ENCODE measurements at places on chromosomes 5 and 9.

DNA sequence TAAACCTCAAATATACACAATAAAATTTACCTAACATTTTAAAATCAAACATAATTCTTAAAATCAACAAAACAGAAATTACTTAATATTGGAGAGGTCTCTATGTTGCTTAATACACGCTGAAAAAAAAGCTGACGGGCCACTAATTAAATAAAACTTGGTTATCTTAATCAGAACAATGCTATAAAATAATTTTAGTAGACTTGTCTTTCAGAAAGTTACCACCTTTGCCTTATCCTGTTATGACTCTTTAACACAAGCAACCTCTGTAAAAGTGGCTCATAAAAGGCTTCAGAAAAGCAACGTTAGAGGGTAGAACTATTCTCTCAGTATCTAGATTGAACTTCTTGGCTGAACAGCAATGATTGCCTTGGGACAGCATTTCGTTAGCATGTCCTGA is 251.0 kb upstream of the RIOK2 start:
- DNase-seq, result no peak

DNA sequence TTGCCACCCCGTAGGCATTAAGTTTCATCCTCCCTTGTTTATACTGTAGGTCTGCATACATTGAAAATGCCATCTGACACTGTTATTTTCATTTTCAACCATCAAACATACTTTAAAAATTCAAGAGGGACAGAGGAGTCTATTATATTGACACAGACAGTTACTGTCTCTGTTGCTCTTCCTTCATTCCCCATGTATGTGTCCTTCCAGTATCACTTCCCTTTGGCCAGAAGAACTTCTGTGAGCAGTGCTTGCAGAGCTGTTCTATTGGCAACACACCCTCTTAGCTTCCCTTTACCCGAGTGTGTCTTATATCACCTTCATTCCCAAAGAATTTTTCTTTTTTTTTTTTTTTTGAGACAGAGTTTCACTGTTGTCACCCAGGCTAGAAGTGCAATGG is 42.8 kb downstream of the RASGEF1C start:
- DNase-seq, result no peak

DNA sequence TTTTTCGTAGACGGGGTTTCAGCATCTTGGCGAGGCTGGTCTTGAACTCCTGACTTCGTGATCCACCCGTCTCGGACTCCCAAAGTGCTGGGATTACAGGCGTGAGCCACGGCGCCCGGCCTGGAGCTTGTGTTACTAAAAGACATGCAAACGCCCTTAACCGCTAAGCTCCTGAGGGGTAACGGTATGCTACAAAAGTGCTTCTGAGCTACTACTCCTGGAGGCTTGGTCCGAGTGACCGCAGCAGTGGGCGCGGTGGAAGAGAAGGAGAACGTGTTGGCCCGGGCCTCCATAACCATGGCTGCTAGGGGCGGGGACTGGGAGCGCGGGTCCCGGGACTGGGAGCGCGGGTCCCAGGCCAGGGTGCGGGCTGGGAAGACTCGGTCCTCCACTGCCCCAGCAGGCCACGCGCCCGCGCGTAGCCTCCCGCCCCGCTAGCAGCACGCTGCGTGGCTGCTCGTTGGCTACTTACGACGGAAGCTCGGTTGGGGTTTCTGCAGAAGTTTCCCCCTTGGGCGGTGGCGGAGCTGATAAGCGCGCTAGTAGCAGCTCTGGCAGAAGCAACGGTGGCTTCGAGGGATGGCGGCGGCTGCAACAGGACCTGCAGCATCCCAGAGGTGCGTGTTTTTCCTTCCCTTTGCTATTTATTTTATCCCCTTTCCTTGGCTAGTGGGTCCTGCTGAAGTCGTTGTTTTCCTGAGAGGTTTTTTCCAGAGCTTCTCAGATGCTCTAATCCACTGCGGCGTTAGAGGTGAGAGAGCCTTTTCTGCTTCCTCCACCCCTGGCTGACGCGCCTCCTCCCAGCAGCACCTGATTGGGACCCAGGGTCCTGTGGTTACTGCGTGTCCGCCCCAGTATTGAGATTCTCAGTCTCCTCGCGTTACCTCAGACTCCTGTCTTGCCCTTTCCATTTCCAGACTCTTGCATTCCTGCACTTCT is 69.2 kb upstream of the CCDC180 start:
- DNase-seq, result peak; percentile 72

- no peak for DNase-seq
These were observed 29.0 kb upstream of the C9orf72 start for GRCh38 chr9:27602142-27602861.

DNA sequence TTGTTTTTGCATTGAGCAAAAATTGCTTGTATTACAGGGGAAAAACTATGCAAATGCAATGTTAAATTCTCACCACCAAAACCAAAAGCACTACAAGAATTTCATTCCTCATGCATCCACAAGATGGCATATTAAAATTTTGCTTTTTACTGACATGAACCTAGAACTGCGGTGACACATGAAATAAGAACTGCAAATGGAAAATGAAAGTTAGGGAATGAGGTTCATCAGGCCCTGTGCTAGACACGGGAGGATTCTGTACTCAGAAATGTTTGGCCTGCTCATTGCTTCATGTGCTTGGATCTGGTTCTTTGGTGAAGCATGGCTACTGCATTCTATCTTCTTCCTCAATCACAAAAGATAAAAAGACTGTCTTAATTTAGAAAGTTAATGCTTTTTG is 9.1 kb upstream of the RFK start:
- DNase-seq, result no peak

DNA sequence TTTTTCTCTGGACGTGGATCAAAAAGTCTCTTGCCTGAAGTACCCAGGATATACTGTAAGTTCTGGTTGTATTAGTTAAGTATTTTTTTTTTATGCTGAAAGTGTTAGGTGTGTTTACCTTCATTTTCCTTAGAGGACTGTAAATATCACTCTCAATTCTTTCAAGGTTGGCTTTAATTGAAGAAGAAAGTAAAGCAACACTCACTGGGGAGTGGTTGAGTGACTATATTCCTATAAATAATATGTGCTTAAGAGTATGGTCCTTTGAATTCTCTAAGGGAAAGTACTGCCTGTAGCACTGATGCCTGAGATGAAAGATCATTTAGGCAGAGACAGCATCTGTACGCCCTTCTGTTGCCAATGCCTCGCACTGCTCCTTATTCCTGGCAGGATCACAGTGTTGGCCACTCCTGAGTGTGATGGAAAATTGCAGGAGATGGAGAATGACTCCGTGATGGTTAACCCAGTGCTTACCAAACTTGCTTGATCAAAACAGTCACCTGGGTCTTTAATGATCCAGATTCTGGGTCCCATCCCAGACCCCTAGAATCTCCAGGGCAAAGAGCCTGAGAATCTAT is 182.0 kb upstream of the MPDZ start:
- no peak for DNase-seq

GRCh38 chr5:176355400-176356178 is 6.0 kb downstream of the KIAA1191 start:
- DNase-seq, result no peak

- no peak for DNase-seq
These were observed 12.6 kb upstream of the ERGIC1 start for GRCh38 chr5:172821340-172821985.

- peak; percentile 52 for DNase-seq
These were observed 185.9 kb downstream of the ERCC6L2 start for GRCh38 chr9:96061293-96061987.

- DNase-seq, result no peak
These were observed 184.0 kb downstream of the SPOCK1 start for GRCh38 chr5:137315109-137315508.

GRCh38 chr5:93589152-93589828 is 6.3 kb downstream of the NR2F1 start:
- DNase-seq, result no peak

DNA sequence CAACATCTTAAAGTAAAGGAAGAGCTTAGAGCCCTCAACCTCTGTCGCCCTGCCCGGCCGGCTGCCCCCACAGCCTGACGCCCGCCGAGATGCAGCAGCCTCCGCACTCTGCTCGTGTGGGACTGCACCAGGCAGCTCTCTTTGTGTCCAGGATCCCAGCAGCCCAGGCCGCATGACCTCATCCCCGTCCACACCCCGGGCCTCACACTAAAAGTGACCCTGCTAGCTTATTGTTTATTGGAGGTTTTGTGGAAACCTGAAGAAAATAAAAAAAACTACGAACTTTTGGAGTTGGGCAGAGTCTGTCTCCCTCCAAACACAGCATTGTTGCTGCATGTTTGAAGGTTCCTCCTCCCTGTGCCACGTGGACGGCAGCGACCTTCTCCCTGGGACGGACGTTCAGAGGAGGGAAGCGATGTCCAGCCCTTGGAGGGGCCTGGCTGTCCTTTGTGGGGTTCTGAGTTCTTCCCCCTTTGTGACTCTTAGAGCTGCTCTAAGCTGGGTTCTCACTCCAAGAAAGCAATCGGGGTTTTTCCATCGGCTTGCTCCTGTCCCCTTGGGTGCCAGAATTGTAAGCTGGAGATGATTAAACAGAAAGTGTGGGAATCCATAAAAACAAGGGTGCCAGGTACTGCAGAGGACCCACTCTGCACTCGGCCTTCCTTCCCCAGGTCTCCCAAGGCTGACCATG is 103.5 kb upstream of the COL5A1 start:
- DNase-seq, result no peak

DNA sequence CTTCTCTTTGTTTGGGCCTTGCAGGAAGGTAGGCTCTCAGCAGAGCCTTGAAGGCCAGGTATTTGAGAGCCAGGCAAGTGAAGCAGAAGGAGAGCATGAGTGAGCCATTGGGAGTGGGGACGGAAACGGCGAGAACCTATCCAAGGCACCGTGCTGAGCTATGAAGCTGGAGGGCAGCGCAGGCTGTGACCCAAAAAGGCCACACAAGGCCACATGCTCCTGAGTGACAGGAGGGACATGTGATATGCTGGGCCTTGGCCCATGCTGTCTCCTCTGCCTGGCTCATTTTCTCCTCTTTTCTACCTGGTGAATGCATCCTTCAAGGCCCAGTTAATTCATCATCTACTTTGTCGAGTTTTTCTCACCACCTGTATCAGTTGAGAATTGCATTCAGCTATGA is 136.3 kb downstream of the PALM2AKAP2 start:
- no peak for DNase-seq

DNA sequence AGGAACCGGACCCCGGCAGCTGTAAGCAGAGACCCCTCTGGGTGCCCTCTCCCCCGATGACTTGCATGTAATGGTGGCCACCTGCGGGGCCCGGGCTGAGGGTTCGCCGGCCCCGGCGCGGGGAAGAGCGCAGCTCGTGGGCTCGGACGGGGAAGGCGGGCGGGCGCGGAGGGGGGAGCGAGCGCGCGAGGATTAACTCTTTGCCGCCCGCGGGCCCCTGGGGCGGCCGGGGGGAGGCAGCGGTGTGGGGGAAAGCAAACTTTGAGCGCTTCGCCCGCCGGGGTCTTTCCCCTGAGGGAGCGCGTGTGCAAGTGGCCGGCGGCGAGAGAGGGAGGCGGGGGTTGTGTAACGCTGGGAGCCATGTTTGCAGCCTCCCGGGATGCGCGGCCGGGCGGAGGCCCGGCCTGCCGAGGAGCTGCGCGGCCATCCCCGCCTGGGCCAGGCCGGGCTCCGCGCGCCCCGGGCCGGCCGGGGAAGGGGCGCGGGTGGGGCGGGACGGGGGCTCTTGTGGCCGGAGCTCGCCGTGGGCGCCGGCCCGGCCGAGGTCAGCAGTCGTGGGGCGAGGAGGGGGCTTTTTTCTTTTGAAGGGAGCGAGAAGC is 547 bp downstream of the ANP32B start:
- DNase-seq, result peak; percentile 55

DNA sequence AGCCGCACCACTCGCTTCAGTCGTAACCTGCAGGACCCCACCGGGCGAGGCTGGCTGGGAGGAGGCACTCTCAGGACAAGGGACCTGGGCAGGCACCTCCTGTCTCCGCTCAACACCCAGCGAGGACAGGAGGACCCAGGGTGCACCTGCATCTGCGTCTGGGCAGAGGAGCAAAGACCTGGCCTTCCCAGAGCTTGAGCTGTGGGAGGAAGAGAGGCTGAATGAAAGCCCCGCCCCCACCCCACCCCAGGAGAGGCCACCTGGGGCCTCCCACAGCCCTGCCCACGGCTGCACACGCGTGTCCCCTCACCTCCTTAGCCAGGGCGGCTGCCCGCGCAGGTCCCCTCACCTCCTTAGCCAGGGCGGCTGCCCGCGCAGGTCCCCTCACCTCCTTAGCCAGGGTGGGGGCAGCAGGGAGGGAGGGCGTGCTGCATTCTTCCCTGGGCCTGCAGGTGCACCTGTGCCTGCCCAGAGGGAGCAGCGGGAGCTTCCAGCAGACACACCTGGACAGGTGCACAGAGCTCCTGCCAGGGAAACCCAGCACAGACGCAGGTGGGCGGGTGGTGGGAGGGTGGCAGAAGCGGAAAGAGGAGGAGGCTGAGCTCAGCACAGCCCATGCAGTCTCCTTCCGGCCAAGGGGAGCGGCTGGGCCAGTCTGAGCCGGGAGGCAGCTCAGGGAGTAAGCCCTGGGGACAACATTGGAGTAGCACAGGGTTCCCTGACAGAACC is 18.5 kb upstream of the SLC12A7 start:
- DNase-seq, result no peak

DNA sequence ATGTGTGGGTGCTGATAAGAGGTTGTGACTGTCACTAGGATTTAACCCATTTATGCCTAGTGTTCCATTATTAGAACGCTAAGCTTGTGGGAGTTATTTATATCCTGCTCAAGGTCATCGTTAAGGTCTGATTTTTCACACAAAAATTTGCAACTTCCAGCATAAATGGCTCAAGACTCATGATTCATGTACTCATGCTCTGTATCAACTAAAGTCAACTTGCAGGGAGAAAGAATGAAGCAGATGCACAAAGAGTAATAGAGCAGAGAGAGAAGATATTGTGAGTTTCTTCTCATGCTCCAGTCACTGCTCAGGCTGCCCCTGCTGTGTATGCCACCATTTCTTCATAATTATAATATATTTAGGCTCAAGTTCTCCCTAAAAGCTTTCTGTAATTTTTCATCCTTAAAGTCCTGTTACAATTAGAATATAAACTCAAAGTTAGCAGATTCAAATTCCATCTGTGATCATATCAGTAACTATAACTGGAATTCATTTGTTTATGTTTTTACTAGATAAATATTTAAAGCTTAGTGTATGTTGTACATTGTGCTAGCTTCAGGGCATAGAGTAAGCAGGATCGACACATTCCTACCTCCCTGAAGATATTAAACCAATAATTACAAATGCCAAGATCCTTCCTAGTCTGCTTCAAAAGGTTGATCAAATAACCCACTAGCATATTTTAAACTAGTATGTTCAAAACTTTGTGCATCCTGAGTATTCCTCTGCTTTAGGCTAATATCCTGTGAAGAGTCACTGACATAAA is 136.7 kb downstream of the NUDT12 start:
- DNase-seq, result no peak

- no peak for DNase-seq
These were observed 312.5 kb downstream of the PSAT1 start for GRCh38 chr9:78609450-78609849.

Data from stimulated activated CD4-positive, alpha-beta T cell treated with anti-CD3 and anti-CD28 coated beads, Interleukin-2, amount 100 ng/mL, for 24 hours (primary cell).